ENCODE measurements at places on chromosomes 6 and 20.

GRCh38 chr6:38248500-38249234 lies 391.1 kb downstream of the BTBD9 start:
- DNase-seq = no peak

DNA sequence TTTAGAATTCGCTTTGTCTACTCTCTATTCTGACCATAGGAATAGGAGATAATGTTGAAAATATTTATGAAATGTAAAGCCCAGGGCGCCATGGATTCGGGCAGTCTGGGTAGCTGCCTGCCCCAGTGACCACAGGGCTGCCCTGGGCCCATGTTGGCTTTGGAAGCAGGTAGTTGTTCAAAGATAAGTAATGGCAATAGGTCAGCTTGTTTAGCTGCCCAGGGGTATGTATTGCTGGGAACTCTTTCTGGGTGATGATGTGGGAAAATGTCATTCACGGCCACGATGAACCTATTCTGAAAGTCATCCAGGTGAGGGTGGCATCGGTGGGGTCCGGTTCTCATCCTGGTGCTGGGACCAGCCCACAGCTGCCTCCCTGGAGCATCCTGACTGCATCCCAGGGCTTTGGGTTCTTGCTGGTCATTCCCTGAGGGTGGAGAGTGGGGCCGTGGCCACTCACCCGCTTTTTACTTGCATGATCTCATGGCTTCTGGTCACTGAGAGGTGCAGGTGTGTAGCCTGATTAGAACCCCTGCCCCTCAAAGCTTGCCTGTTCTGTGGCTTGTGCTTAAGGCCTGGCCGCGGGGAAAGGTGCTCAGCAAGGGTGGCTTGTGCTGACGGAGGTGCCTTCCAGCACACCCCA lies 102.8 kb downstream of the ERMARD start:
- no peak for DNase-seq

DNA sequence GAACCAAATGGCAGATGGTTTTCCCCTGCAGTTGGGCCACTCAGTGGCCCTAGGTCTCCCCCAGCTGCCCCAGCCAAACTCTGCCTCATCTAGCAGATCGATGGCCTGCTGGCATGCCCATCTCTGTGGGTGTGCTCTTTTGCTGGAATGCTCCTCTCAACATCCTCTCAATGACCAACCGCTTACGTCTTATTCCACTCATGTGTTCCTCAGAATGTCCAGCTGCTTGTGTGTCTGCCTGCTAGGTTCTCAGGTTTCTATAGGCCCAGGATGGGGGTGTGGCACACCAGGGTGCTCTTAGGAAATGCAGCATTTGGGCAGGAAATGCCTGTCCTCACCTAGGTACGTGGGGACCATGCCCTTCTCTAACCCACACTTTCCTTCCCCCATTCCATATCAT lies 509.9 kb upstream of the SYNCRIP start:
- no peak for DNase-seq

DNA sequence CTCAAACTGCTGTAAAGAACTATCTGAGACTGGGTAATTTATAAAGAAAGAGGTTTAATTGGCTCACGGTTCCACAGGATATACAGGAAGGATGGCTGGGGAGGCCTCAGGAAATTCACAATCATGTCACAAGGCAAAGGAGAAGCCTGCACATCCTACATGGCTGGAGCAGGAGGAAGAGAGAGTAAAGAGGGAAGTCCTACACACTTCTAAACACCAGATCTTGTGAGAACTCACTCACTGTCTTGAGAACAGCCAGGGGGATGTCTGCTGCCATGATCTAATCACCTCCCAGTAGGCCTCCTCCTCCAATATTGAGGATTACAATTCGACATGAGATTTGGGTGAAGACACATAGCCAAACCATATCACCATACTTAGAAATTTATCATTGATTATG lies 1307.0 kb upstream of the GJE1 start:
- no peak for DNase-seq

DNA sequence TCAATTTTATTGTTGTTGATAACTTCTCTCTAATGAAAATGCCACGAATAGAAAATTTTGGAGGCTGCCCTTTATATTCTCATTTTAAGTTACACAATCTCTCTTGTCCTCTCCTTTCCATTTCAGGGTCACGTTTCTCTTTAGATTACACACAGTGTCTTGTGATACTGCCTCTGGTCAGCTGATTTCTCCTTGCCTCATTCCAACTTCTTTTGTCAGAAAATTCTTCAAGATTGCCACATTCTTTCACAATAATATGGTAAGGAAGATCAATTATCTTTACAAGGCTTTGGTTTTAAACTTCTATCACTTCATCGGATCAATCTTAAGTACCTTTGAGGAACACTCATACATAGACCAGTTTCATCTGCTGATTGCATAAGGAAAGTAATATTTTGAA lies 370.3 kb downstream of the RFPL4B start:
- no peak for DNase-seq

- no peak for DNase-seq
Measured at GRCh38 chr6:139172151-139172550, 37.3 kb downstream of the HECA start.

- DNase-seq = no peak
Measured at GRCh38 chr6:3370361-3371221, 86.3 kb downstream of the SLC22A23 start.

GRCh38 chr6:149464411-149464810 lies 20.4 kb downstream of the ZC3H12D start:
- DNase-seq = no peak

GRCh38 chr20:6700563-6701329 lies 66.7 kb upstream of the BMP2 start:
- DNase-seq = no peak

DNA sequence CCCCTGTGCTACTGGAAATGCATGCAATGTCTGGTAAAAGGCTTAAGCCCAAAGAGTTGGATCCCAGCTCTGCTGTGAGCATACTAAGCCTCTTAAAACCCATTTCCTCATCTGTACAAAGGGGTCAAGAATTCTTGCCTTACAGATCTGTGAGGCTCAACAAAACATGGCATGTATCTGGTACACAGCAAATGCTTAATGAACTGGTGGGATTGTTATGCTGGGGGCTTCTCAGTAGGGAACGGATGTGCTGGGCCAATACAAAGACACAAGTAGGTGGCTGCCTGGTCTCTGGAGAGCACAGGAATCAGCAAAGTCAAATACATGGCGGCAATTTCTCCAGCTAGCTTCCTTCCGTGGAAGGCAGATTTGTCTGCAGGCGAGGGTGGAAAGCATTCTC lies 62.3 kb downstream of the LAMP5 start:
- DNase-seq = no peak

DNA sequence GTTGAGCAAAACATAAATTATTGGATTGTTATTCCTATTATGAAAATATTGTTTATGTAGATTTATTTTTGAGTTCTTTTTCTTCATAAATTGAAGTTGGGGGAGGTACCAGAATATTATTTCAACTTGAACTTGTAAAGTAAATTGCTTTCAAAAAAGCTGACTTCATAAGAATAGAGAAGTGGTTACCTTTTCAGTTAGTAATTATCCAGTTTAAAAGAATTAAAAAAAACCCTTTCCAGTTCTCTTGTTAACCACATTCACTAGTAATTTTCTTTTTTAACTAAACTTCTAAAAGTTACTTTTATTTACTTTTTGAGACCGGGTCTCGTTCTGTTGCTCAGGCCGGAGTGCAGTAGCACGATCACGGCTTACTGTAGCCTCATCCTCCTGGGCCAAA lies 124.3 kb downstream of the CDKAL1 start:
- no peak for DNase-seq

DNA sequence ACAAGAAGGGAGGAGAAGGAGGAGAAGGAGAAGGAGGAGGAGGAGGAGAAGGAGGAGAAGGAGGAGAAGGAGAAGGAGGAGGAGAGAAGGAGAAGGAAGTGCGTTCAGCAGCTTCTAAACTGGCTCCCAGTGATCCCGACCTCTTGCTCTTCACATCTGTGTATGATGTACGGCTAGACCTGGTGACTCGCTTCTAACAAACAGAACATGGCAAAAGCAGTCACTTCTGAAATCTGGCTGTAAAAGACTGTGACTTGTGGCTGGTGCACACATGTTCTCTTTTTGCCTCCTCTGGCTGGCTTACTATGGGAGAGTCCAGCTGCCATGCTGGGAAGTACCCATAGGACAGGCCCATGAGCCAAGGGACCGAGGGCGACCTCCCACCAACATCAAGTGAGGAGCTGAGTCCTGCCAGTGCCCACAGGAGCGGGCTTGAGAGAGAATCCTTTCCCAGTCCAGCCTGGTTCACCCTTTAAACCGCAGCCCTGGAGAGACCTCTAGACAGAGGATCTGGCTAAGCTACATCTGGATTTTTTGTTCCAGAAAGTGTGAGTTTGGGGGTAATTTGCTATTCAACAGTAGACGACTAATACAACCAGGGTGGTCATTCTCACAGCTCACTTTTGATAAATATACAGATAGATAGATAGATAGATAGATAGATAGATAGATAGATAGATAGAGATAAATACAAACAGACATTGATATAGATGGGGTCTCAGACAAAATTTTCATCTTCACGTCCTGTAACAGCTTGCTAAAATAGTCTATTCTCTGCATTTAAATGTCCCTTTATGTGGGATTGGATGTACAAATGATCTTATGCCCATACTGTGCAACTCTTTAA lies 42.3 kb downstream of the RPP40 start:
- no peak for DNase-seq

- DNase-seq = no peak
Measured at GRCh38 chr6:126002755-126003679, 16.7 kb downstream of the TRMT11 start.

- no peak for DNase-seq
Measured at GRCh38 chr20:54456423-54456822, 19.0 kb upstream of the DOK5 start.

DNA sequence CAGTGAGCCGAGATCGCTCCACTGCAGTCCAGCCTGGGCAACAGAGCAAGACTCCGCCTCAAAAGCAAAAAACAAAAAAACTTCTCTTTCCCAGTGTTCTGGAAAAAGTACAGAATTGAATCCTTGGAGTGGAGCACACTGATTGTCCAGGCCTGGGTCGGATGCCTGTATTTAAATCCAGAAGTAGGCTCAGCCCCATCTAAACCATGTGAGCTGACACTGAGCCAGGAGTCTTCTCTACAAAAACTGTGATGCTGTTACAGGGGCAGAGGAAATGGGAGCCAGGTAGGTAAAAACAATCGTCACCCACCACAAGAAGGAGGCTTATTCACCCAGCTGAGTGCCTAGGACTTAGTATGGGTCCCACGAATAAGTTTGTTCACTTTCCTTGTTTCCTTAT lies 43.0 kb upstream of the PTPN1 start:
- no peak for DNase-seq

DNA sequence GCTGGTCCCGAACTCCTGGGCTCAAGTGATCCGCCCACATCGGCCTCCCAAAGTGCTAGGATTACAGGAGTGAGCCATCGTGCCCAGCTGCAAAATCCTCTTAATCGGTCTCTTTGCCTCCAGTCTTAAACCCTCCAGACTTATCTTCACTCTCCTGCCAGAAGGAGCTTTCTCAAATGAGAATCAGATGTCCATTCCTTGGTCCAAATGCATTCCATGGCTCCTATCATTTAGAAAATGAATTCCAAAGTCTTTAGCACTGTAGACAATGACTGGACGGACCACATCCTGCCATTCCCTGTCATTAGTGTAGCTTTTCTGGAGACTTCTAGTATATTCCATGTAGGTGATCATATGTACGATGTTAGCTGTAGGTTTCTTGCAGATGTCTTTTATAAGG lies 141.9 kb downstream of the ID4 start:
- no peak for DNase-seq

DNA sequence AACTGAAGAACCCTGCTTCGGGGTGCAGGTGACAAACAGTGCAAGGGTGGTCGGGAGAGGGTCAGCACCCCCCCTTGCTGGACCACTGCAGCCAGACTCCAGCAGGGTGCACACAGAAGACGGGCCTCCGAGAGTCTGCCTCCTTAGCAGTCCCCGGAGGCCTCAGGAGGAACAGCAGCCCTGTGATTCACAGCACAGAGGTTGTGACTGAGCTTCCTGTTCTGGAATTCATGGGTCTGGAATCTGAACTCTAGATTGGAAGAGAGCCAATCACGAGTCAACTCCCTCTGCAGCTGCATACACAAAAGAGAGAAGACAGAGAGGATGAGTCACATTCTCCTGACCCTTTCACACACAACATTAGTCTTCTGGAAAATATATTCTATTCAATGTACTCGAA lies 249.0 kb upstream of the OPRM1 start:
- DNase-seq = no peak

GRCh38 chr6:7868926-7869325 lies 41.7 kb downstream of the TXNDC5 start:
- no peak for DNase-seq

GRCh38 chr20:49685809-49686208 lies 27.9 kb downstream of the B4GALT5 start:
- DNase-seq = peak; percentile 46

DNA sequence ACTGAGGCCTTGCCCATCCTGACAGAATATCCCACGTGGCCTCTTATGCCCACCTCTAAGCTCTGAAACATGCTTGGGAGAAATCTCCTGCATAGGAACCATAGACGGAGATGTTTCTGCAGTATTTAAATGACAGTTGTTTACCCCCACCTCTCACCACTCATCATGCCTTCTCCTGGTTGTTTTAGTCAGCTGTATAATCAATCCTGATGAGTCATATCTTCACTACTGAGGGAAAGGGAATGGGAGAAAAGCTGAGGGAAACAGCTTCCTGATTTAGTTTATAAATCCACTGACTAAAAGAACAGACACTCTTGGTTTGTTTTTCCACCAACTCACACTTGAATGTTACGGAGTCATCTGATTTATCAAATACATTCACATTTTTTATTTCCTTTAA lies 113.2 kb upstream of the TENT5A start:
- peak; percentile 16 for DNase-seq

GRCh38 chr20:51338692-51339440 lies 203.7 kb downstream of the NFATC2 start:
- DNase-seq = no peak

GRCh38 chr6:125174626-125175025 lies 21.1 kb downstream of the TPD52L1 start:
- no peak for DNase-seq

GRCh38 chr20:6746901-6747609 lies 20.4 kb upstream of the BMP2 start:
- DNase-seq = no peak

DNA sequence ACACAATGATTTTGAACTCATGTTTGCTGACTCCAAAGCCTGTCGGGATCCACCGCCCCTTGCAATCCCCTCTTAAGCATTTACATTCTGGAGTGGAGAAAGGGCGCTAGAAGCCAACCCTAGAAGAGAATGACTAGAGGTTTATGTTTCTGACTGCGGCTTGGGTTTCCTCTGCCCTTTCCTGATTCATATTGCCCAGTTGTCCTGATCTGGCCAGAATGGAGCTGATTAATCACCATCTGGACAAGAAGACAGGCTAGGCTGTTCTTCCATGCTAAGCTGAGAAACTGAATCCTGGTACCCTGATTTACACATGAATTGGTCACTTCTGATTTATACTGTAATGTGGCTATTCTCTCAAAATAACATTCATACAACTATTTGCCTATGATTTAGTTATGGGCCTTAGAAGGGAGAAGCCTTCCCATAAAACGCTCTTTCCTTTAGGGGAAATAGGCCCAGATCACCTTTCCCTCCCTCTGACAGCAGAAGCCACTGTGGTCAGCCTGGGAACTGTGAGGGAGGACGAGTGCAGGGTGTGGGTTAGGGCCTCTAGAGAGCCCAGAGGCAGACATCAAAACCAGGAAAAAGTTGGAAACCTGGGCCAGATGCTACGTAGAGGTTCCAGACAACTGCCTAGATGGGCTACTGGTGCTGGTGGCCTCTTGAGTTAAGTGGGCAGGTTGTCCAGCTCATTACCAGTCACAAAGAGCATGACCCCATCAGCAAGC lies 199.2 kb upstream of the PRDM1 start:
- DNase-seq = peak; percentile 48

- no peak for DNase-seq
Measured at GRCh38 chr6:106748547-106749207, 119.3 kb downstream of the QRSL1 start.

Data from AG09309 (cell line).